ENCODE measurements at places on chromosomes 5 and 9. TPM values are rescaled to one million over a fixed set of nuclear protein-coding genes. Genes with fewer than 3 reads are reported as not detected.

DNA sequence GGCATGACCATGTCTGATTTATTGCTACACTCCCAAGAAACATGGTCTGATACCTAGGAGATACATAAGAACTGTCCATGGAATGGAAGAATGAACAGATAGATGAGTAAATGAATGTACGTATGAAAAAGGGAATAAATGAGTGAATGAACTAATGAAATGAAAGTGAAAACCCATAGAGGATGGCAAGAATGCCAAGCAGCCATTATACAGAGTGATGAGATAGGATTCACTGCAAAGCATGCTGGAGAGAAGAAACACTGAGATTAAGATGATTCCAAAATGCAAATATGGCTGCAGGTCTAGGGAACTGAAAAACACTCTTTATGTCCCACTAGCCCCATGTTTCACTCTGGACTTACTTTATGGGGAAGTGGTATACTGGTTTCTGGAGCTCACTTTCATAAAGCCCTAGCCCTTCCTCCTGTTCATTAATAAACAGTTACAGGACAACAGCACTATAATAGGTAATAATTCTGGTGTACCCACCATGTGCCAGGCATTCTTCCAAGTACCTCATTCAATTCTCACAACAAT, 170.3 kb upstream of the RAD23B start:
- DNase-seq: no peak
- no peak overlapping the region for H3K27ac ChIP-seq
- no peak overlapping the region for H3K4me3 ChIP-seq
- H3K27me3 ChIP-seq: no peaks in the 10 kb centered on the region
- H3K4me1 ChIP-seq: no peaks in the 10 kb centered on the region

GRCh38 chr9:38133595-38133994, 64.6 kb upstream of the SHB start:
- no peaks in the 10 kb centered on the region for H3K36me3 ChIP-seq
- no peak overlapping the region for H3K27ac ChIP-seq
- H3K4me1 ChIP-seq: no peaks in the 10 kb centered on the region

DNA sequence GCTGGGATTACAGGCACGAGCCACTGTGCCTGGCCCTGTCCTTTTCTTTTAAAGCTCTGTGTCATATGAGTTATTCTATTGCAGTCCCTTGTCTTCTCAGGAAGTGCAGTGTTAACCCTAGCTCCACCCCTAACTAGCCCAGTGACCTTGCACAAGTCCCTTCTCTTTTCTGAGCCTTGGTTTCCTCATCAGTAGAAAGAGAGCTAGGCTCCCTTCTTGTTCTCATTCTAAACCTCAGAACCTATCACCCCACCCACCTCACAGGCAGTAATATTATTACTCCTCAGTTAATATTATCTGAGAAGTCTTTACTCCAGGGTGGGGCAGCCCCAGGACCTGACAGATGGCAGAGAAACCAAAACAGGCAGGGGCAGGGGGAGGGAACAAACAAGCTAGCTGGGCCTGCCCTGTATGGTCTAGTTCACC, 7.2 kb downstream of the CYFIP2 start:
- H3K4me3 ChIP-seq: no peak overlapping the region
- no peaks in the 10 kb centered on the region for H3K4me1 ChIP-seq
- H3K27me3 ChIP-seq: no peaks in the 10 kb centered on the region
- H3K36me3 ChIP-seq: no peaks in the 10 kb centered on the region

GRCh38 chr5:66694036-66694435, 97.8 kb downstream of the MAST4 start:
- H3K4me3 ChIP-seq: no peak overlapping the region
- no peak overlapping the region for H3K27ac ChIP-seq
- DNase-seq: no peak
- no peaks in the 10 kb centered on the region for H3K36me3 ChIP-seq
- H3K27me3 ChIP-seq: no peaks in the 10 kb centered on the region
- H3K4me1 ChIP-seq: peaks cover 3% of the 10 kb centered on the region

GRCh38 chr9:123686131-123686828, 243.6 kb downstream of the DENND1A start:
- H3K27ac ChIP-seq: no peak overlapping the region
- no peak for DNase-seq
- no peak overlapping the region for H3K4me3 ChIP-seq

- no peaks in the 10 kb centered on the region for H3K4me1 ChIP-seq
- no peaks in the 10 kb centered on the region for H3K36me3 ChIP-seq
- H3K27me3 ChIP-seq: no peaks in the 10 kb centered on the region
Observed at GRCh38 chr5:171825051-171825450, 39.4 kb downstream of the SMIM23 start.

- no peaks in the 10 kb centered on the region for H3K36me3 ChIP-seq
- no peak for DNase-seq
- H3K27me3 ChIP-seq: no peaks in the 10 kb centered on the region
- H3K4me1 ChIP-seq: no peaks in the 10 kb centered on the region
- no peak overlapping the region for H3K27ac ChIP-seq
Observed at GRCh38 chr5:39815711-39816110, 390.9 kb upstream of the DAB2 start.

DNA sequence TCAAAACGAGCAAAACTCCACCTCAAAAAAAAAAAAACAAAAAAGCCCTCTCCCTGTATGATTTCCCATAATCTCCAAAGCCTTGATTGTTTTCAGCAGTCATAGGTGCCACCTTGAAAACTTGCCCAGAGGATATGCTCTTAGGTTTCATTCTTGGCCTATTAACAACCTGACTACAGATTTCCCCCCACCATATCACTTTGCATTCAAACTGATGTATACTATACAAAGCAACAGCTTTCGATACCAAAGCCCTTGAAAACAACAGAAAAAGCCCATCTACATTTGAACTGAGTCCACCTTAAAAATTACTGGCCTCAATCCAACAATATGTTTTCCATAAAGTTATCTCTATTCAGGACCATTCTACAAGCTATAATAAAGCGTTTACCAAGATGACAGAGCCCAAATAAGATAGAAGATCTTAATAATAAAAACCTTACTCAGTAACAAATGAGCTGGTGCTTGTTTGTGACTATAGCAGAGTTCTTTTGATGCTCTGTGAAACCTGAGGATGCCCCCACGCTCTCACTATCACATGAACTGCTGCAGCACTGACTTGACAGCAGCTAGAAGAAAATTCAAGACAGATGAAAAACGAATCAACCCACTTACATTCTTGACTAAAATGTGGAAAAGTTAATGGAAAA, 44.4 kb downstream of the FNBP1 start:
- no peaks in the 10 kb centered on the region for H3K36me3 ChIP-seq
- no peak overlapping the region for H3K27ac ChIP-seq
- H3K4me3 ChIP-seq: no peak overlapping the region
- no peak for DNase-seq

DNA sequence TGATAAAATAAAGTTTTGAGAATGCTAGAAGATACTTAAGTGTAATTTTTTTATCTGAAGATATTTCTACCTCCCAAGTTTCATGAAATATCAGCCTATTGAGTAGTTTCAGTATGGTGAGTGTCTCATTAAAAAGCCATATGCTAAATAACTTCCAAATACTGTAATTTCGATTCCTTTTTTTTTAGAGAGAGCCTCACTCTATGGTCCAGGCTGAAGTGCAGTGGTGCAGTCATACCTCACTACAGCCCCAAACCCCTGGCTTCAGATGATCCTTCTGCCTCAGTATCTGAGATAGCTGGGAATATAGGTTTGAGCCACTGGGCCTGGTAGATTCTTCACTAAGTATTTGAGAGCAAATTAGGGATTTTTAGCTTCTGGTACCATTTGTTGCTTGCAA, 24.5 kb downstream of the CDC42SE2 start:
- no peaks in the 10 kb centered on the region for H3K36me3 ChIP-seq
- DNase-seq: no peak
- H3K4me1 ChIP-seq: no peaks in the 10 kb centered on the region
- H3K27me3 ChIP-seq: no peaks in the 10 kb centered on the region
- no peak overlapping the region for H3K4me3 ChIP-seq

GRCh38 chr9:137227054-137227852, at the start of gene RNF224:
RNF224 (plus strand) TSS chr9:137227502; CDS start chr9:137228336, 834 bp downstream.
- H3K4me3 ChIP-seq: no peak within 1 kb of the TSS
- H3K27me3 ChIP-seq: peaks cover 12% of the 10 kb centered on the region
- no peaks in the 10 kb centered on the region for H3K36me3 ChIP-seq
- H3K27ac ChIP-seq: no peak within 1 kb of the TSS
- DNase-seq: peak; percentile 72
- H3K4me1 ChIP-seq: peaks cover 6% of the 10 kb centered on the region

- H3K36me3 ChIP-seq: no peaks in the 10 kb centered on the region
- H3K4me3 ChIP-seq: no peak overlapping the region
- H3K4me1 ChIP-seq: no peaks in the 10 kb centered on the region
Observed at GRCh38 chr9:116901260-116901659, 214.2 kb downstream of the TRIM32 start.

DNA sequence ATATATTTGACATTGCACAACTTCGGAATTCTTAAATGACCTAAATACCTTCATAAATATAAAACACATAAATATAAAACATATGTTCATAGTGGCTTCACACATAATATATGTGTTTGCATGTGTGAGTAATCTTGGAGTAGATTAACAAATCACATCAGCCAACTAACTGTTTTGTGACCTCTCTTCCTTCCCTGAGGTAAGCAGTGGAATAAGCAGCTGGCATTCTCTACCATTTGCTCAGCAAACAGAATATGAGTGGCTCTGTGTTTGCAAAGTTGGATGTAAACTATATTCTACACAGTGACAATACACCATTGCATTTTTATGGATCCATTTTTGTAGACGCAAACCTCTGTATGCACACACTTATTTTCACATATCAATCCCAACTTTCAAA, 189.9 kb downstream of the ACER2 start:
- H3K27ac ChIP-seq: no peak overlapping the region
- no peaks in the 10 kb centered on the region for H3K4me1 ChIP-seq
- H3K36me3 ChIP-seq: no peaks in the 10 kb centered on the region
- DNase-seq: no peak

DNA sequence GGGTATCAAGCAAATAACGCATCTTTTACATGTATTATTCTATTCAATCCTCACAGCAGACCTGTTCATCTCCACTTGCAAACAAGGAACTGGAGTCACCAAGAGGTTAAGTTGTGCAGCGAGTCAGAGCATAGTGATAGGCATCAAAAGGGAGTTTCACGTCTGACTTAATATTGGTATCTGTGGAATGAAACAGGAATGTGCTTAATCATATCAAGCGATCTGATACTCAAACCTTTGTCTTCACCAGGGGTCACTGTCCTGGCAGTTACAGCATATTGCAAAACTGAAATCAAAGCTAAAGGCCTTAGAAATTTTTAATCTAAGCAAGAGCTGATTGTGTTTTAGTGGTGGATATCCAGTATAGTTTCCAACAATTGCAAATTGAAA, 271.6 kb downstream of the PLK2 start:
- DNase-seq: no peak
- no peaks in the 10 kb centered on the region for H3K4me1 ChIP-seq
- H3K27me3 ChIP-seq: no peaks in the 10 kb centered on the region
- H3K36me3 ChIP-seq: no peaks in the 10 kb centered on the region

DNA sequence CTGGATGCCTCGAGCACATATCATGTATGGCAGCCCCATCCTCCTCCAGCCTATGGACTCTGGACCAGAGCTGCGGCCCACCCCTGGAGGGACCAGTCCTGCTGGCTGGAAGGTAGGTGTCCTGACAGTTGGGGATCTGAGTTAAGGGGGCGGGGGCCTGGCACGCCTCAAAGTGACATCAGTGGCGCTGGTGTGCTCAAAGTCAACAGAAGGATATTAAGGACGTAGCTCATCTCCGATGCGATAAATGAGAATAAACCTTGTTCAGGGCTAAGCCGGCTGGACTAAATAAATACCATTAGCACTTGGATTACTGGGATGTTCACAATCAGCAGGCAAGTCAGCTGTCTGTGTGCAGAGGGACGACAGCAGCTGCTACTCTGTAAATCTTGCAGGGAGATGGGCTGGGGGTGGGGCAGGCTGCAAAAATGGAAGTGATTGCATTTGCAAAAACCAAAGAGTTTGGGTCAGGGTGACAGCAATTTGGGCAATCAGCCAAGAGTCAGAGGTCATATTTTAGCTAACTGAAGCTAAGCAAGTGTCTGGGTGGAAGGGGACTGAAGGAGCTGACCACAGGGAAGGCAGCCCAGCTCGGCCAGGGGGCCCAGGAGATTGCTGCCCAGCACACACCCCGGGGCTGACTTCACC, 80.0 kb upstream of the LRRTM2 start:
- no peaks in the 10 kb centered on the region for H3K27me3 ChIP-seq
- no peak overlapping the region for H3K4me3 ChIP-seq
- H3K4me1 ChIP-seq: peaks cover 24% of the 10 kb centered on the region
- no peak for DNase-seq
- no peak overlapping the region for H3K27ac ChIP-seq
- H3K36me3 ChIP-seq: no peaks in the 10 kb centered on the region

DNA sequence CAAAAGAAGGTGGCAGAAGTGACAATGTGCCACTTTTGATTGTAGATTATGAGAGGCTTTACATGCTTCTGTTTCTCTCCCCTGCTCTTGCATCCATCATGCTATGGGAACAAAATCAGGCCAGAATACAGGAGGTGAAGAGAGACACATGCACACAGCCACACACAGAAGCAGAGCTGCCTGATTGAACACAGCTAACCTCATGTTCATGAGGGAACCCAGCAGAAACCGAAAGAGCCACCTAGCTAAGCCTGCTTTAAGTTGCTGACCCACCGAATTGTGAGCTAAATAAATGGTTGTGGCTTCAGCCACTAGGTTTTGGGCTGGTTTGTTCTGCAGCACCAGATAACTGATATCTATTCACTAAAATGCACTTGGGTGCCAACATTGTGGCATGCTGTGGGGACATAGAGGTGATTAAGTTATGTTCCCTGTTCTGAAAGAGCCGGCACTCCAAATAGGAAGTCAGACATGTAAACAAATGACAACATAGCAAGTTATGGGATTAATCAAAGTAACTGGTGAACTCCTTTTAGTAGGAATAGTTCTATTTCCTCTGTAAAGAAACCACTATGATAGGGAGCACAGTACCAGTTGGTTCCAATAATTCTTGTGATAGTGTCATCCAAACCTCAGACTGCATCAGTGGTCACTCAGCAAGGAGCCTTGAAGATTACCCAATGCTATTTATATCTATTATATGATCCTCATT, 93.6 kb upstream of the TNC start:
- no peaks in the 10 kb centered on the region for H3K4me1 ChIP-seq
- H3K27me3 ChIP-seq: no peaks in the 10 kb centered on the region
- no peaks in the 10 kb centered on the region for H3K36me3 ChIP-seq
- DNase-seq: no peak
- no peak overlapping the region for H3K27ac ChIP-seq

GRCh38 chr5:142295084-142295758, 29.6 kb downstream of the SPRY4 start:
- H3K27ac ChIP-seq: no peak overlapping the region
- H3K4me1 ChIP-seq: no peaks in the 10 kb centered on the region
- H3K4me3 ChIP-seq: no peak overlapping the region
- no peak for DNase-seq
- H3K27me3 ChIP-seq: no peaks in the 10 kb centered on the region

MIGA2 gene
- 18.7 TPM for total RNA-seq

ST8SIA4 gene
- 2.7 TPM for total RNA-seq

CD14 gene
- 34.5 TPM for total RNA-seq

PRSS3 gene
- 2.0 TPM for total RNA-seq

IQGAP2 gene
- total RNA-seq: 10.3 TPM

SVEP1 gene
- 8.2 TPM for total RNA-seq

AFF4 gene
- total RNA-seq: 98.2 TPM

IL12B gene
- total RNA-seq: not detected

CDX1 gene
- total RNA-seq: 0.23 TPM

COX7C gene
- total RNA-seq: 646 TPM

GMCL2 gene
- not detected for total RNA-seq
